ENCODE measurements at places on chromosomes 2 and 18.

DNA sequence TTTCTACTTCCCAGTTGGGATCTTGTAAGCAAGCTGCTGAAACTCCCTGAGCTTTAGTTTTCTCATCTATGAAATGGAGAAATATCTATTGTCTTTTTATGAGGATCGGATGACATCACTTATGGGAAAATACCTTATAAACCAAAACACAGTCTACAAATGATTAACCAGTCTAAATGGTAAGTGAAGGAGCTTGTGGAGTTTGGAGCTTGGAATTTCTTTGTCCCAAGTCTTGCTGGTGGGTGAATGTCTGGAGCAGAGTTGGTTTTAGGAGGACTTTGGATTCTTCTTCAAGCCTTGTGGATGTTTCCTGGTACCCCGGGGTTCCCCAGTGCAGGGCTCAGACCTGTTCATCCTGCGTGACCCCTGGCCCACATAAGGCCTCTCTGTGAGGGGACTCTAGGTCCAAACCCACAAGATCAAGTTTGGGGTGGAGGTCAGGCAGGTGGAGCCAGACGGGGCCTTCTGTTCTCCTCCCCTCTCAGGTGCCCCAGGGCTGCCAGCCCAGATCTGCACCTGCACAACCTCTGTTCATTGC, 43.2 kb downstream of the FOSL2 start:
- DNase-seq, result no peak

DNA sequence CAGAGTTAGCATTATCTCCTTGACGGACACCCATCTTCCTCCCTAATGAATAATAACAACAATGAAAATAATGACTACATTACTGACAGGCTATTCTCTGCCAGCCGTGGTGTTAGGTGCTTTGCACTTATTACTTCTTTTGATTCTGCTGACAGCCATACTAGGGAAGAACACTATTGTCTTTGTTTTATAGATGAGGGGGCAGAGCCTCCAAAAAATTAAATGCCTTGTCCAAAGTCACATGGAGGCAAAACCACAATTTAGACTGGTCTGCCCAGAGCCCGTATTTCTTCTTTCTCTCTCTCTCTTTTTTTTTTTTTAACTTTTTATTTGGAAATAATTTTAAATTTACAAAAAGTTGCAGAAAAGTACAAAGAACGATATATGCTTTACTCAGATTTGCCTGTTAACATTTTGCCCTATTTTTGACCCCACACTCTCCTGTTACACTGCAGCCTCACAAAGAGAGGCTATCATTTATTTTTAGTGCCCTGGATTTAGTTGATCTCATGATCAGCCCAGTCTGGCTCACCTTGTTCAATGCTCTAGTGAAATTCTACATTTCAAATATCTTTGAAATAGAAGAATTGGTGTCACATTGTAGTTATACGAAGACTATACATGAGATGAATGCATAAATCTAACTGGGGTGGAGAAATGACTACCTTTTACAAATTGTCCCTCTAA, 369.4 kb downstream of the LRRTM1 start:
- DNase-seq, result no peak

DNA sequence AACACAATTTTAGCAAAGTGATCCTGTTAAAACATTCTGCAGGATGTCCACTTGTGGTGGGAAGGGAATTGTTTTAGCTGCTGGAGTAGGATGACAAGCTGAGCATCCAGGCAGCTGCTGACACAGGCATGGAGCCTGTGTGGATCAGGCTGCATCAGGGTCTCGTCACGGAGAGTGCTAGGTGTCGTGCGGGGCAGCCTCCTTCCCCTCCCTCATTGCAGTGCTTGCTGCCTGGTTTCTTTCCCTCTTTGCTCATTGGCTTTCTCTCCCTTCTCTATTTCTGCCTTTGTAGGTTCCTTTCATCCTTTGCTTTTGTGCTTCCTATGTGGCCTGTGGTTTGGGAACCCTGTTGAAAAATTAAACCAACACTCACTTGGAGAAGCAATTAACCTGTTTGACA, 172.9 kb downstream of the TPGS2 start:
- DNase-seq, result no peak

GRCh38 chr18:43060020-43060419, 55.5 kb downstream of the RIT2 start:
- no peak for DNase-seq

DNA sequence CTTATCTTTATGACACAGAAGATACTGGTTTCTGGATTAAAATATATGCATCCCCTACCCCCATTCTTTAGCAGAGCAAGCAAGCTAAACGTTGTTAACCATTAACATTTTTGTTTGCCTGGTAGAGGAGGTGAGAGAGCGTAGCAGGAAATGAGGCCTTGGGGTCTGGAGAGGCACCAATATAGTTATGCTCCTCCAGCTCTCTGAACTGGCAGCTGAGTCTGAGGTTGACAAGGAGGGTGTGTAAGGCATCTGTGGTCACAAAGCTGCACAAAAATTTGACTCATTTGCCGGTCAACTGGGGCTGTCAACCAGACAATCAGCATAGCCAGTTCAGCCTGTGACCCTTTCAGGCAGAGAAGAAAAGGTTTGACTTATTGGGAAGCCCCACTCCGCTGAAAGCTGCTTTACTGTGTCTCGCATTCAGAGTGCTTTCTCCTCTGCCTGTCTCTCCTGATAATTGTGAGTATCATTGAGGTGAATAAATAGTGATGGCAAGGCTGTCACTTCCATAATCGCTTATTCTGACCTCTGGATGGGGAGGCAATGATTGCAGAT, 647.5 kb upstream of the SETBP1 start:
- DNase-seq, result no peak

GRCh38 chr18:7592305-7593071, 25.4 kb downstream of the PTPRM start:
- DNase-seq, result peak; percentile 67

DNA sequence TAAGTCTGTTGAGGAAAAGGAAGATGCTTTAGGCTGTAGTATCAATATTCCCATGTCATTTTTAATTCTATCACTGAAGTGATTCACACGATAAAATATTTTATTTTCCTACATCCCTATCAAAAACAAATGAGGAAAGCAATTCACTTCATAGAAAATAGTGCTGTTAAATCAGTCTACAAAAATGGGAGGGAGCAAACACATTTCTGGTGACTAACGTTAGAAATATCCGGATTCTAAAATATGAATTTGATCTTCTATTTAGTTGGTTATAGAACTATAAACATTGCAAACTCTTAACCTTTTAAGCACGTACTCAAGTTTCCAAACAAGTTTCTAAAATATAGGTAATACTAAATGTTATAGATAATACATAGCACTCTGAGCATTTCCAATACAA, 20.8 kb downstream of the ATF2 start:
- DNase-seq, result no peak
